Stimulated activated CD8-positive, alpha-beta memory T cell treated with anti-CD3 and anti-CD28 coated beads, Interleukin-4, amount 100 ng/mL, for 24 hours (primary cell): ENCODE measurements at places on chromosomes 6 and 20.

DNA sequence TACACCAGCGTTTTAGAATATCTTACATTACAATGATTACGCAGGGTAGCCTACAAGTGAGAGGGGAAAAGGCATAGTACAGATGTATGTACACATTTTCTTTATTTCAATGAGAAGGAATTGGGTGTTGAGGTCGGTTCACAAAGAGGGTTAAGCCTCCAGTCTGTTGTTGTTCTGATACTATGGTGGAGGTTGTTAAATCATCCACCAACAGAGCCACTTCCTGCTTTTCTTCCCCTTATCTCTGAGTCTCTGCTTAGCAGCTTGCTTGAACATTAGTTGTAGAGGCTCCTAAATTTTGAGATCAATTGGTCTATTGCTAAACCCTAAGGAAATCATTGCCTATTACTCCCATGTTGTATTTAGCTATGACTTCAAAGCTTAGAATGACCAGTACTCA lies 7.3 kb downstream of the RGS17 start:
- no peak for DNase-seq

DNA sequence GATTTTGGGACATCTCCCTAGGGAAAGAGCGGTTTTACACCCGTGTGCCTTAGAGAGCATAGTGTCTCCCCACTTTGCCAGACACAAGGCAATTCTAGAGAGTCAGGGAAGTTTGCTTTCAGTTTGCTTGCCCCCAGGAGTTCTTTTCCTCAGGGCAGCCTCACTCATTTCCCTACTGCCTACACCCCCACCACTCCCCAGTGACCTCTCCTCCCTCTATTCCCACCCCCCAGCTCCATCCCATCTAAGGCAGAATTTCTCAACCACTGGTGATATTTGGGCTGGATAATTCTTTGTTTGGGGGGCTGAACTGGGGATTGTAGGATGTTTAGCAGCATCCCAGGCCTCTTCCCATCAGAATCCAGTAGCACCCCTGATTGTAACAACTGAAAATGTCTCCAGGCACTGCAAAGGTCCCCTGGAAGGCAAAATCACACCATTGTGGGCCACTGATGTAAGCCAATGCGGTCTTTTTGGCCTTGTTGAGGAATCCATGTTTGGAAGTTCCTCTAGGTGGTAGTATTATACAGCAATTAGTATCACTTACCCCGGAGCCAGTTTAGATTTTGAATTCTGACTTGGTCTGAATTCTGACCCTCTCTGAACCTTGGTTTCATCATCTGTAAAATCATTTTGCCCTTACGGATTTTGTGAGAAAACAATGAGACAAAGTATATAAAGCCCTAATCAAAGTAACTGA lies 1.3 kb downstream of the EPPIN start:
- DNase-seq: no peak

- DNase-seq: peak; percentile 44
These were observed 327.5 kb downstream of the SYNE1 start for GRCh38 chr6:152309648-152310047.

GRCh38 chr6:168817558-168818159 lies 376.7 kb downstream of the SMOC2 start:
- DNase-seq: no peak

DNA sequence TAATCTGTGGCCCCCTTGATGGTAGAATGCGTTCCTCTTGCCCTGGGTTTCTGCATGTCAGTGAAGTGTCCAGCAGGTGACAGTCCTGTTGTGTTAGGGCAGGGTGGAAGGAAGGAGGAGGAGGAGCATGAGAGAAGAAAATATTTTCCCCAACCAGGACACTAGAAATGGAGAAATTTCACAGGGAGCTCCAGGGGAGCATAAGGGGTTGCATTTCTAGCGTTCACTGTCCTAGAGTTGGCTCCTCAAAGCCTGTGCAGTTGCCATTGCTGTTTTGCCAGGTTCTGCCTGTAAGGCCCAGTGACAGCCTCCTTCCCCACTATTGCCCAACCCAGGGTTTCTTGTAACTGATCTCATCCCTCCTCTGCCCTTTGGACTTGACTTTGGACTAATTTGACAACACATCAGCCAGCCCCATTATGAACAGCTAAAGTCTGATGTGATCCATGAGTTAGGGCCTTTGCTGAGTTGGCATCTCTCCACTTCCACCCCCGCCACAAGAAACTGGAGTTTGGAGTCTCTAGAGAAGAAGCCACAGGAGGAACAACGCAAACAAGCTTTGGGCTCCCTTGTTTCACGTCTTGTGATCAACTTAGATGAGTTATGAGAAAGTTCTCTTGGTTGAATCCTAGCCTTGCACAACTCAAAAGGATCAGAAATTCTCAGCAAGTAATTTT lies 14.0 kb upstream of the FAM50B start:
- DNase-seq: no peak

DNA sequence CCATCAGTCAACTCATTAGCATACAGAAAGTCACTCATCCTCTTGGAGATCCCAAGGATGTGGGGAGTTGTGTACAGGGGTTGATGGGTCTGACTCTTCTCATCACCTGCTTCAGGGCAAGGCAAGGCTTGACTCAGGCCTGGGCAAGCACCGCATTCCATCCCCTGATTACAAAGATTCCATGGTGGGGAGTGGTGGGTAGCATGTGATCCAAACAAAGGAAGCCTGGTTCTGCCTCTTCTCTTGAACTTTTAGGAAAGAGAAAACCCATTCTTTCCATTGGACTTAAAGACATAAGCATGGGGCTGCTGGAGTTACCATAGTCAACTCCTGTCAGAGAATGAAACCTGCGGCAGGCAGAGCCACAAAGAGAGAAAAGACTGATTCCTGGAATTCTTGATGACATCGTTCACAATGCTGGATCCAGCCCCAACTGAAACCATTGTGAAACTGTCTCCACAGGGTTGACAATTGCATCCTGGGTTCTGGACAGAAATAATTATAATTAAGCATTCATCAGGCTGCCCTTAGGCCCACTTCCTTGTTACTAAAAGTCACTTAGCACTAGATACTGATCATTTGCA lies 235.8 kb upstream of the KCNG1 start:
- no peak for DNase-seq

GRCh38 chr6:108395297-108395696 lies 100.4 kb downstream of the AFG1L start:
- DNase-seq: no peak

DNA sequence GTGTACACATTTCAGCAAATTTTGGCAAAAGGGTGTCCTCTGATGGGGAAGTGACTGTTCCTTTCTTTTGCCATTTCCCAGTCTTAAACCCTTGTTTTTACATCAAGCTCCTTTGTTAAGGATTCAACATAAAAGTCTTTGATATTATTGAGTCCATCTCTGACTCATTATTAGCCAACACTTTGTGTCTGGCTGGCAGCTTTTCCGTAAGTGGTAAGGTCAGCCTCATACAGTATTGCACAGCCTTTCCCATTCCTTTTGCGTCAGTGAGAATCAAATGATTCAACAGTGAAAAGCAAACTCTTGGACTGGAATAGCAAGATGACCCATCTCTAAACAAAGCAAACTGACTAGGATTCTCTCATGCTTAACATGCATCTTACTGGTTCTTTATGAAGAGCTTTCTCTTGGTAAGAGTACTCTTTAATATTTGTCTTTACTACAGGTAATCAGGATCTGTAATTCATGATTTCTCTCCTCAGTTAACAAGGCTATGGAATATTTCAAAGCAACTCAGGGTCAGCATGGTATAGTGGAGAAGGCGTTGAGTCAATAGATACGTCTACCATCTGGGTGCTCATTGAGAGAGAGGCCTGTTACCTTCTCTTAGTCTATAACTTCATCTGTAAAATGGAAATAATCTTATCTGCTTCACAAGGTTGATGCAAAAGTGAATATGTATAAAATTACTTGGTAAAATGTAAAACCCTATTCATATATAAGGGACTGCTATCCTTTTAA lies 183.6 kb downstream of the PRL start:
- DNase-seq: no peak

- DNase-seq: peak; percentile 3
These were observed 84.3 kb upstream of the ESR1 start for GRCh38 chr6:151723152-151723551.

GRCh38 chr6:115898246-115898645 lies 162.4 kb downstream of the FRK start:
- DNase-seq: no peak

DNA sequence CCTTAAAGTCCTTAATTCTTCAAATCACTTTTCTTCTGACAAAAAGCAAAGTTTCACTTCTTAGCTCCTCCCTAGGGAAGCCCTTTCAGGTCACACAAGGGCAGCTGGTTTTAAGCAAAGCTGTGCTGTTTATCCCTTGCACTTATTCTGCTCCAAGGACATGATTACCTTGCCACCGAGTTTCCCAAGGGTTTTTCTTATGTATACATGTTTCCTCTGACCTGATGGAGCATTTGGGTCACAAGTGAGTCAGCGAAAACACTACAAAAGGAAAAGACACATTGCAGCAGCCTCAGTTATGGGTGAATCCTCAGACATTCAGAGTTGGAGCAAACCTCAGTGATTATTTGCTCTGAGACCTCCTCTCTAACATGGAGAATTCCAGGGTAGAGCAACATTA lies 26.6 kb upstream of the ILRUN start:
- DNase-seq: no peak

- no peak for DNase-seq
These were observed 14.0 kb upstream of the GRM4 start for GRCh38 chr6:34159844-34160243.

- DNase-seq: no peak
These were observed 39.2 kb downstream of the MMUT start for GRCh38 chr6:49423817-49424216.

- DNase-seq: no peak
These were observed 14.7 kb upstream of the TAF4 start for GRCh38 chr20:62080249-62080990.

GRCh38 chr20:62387219-62387913 lies 463 bp downstream of the RPS21 start:
- no peak for DNase-seq

DNA sequence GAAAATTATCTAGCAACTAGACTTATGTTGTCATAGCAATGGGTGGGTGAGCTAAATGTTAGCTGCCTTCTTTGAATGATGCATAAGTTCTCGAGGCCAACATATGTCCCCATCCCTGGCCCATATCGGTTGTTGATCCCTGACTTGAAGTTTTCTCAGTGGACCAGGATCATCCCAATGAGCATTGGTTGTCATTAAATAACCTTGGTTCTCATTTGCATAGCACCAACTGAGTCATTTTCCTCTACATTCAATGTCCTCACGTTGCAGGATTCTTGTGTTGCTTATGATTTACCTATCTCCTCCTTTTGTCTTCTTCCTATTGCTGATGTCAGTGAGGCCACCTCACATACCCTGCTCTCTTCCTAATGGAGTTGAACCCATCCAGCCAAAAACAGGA lies 12.1 kb upstream of the AHCY start:
- no peak for DNase-seq

- DNase-seq: no peak
These were observed 41.5 kb upstream of the EPB41L1 start for GRCh38 chr20:36113036-36113435.

- DNase-seq: no peak
These were observed 120.1 kb upstream of the TIAM2 start for GRCh38 chr6:154874773-154875592.

DNA sequence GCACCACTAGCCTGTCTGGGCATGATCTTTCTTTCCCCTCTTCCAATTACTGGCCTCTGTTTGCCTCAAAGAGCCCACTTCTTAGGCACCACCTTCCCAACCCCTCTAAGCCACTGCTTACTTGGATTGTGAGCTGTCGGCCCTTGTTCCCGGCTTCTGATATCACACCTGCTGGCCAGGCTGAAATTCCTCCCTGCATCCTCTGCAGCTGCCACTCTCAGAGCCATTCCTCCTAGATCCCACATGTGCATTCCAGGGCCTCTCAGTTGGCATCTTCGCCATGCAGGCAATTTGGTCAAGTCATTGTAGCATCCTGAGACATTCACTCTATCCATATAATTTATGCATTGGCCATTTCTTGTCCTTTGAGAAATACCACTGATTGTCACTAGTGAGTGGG lies 135.9 kb downstream of the OLIG3 start:
- DNase-seq: no peak

DNA sequence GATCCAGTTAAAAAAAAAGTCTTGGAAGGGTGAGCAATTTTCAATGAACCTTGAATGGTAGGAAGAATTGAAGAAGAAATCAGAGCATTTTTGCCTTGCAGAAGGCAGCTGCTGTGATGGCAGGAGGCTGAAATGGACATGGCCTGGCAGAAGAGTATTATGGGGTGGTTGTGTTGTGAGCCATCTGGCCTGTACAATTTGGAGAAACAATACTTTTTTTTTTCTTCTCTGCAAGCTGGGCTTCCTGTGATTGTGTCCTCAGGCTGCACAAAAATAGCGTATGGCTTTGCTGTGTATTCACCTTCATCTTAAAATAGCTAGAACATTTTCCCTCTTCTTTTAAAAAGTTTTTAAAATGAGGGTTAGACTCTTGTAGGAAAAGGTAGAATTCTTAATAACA lies 21.4 kb downstream of the SYCP2L start:
- no peak for DNase-seq

DNA sequence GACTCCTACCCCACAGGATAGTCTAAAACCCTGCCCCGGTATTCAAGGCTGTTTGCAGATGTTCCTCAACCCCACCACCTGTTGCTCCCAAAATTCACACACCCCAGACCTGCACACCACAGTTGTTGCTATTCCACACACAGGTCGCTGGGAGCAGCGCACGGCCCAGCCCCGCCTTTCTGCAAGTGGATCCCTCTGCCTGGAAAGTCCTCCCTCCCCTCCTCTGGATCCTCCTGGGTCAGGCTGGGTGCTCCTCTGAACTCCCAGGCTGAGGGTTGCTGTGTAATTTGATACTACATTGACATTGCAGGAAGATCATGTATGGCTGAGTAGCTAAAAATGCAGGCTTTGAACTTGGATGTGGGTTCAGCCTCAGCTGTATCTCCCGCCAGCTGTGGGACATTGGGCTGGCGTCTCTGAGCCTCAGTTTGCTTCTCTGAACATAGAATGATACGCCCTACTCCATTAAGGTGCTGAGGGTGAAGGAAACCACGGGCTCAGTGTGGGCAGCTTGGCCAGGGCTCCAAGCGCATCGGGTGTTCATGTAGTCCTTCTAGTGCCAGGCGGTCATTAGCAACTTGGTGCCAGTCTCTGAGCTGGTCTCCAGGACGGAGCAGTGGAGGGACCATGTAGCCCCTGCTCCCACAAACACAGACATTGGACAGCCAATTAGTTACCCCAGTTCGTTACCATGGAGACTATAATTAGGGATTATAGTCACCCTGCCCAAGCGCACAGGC lies 13.9 kb upstream of the CCN5 start:
- no peak for DNase-seq

DNA sequence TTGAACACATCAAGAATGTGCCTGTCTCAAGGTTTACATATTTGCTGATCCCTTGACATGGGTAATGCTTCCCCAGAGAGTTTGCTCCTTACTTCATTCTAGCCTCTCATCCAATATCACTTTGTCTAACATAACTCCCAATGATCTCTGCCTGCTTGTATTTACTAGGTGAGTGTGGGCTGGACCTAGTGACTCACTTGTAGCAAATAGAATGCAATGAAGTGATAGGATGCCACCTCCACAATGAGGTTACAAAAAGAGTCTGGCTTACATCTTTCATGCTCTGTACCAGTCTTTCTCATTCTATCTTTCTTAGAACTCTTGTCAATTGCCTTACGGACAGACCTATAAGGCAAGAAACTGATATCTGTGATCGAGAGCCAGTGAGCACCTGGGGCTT lies 44.9 kb upstream of the TMEM200A start:
- DNase-seq: no peak
